Right ventricle myocardium inferior (tissue), 1 donor: ENCODE measurements at places on chromosomes 6 and 20. TPM values are rescaled to one million over a fixed set of nuclear protein-coding genes. Genes with fewer than 3 reads are reported as not detected.

The ABHD16B gene
- total RNA-seq, result not detected

The CLPSL2 gene
- total RNA-seq, result not detected

The PACSIN1 gene
- 10.8 TPM for total RNA-seq

The TBX18 gene
- 8.4 TPM for total RNA-seq

The DLK2 gene
- total RNA-seq, result 1.9 TPM

The INSM1 gene
- not detected for total RNA-seq

The OTOR gene
- not detected for total RNA-seq

The PRKN gene
- 19.5 TPM for total RNA-seq

The GABRR2 gene
- 0.35 TPM for total RNA-seq

The KHDC1 gene
- 1.2 TPM for total RNA-seq

The SS18L1 gene
- 7.8 TPM for total RNA-seq

The BFSP1 gene
- total RNA-seq, result 0.57 TPM

The ENPP3 gene
- 0.16 TPM for total RNA-seq

The MYBL2 gene
- 1.4 TPM for total RNA-seq

The LY6G6D gene
- not detected for total RNA-seq

The VSTM2L gene
- total RNA-seq, result 17.7 TPM

The UFL1 gene
- total RNA-seq, result 22.1 TPM

The UBE2C gene
- 1.7 TPM for total RNA-seq

The BHLHE23 gene
- total RNA-seq, result not detected

The RAET1E gene
- total RNA-seq, result 0.27 TPM

The MYCT1 gene
- total RNA-seq, result 17.6 TPM

The TMC2 gene
- total RNA-seq, result 0.08 TPM

The RUNX2 gene
- 0.43 TPM for total RNA-seq

The FOXA2 gene
- not detected for total RNA-seq

The TRAPPC3L gene
- total RNA-seq, result not detected
